NCI-H226 (cell line): ENCODE measurements at places on chromosomes 4 and X.
A peak's percentile ranks its signal among the peaks of the same experiment; 100 is the strongest.

DNA sequence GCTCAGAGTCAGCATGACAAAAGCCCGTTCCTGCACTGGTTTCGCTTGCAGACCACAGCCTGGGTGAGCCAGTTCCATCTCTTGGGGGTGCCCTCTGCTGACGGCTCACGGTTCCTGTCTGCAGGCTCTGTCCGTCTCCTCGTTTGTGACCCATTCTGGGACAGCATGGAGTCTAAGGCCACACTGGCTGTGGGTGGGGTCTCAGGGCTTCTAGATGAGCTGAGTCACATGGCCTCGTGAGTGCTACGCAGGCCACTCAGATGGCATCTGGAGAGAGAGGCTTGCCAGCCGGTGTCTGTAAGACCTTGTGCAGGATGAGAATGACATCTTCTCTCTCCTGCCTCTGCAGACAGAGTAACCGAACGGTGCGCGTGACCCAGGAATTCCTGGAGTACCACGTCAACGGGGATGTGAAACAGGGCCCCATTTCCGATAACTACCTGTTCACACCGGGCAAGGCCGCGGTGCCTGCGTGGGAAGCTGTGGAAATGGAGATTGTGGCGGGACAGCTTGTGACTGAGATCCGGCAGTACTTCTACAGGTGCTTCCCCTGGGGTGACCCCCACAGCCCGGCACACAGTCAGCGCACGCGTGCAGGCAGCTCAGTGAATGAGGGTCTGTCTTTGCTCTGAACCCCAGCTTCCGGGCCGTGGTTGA lies 31.6 kb upstream of the MRFAP1 start:
- no peak for DNase-seq

DNA sequence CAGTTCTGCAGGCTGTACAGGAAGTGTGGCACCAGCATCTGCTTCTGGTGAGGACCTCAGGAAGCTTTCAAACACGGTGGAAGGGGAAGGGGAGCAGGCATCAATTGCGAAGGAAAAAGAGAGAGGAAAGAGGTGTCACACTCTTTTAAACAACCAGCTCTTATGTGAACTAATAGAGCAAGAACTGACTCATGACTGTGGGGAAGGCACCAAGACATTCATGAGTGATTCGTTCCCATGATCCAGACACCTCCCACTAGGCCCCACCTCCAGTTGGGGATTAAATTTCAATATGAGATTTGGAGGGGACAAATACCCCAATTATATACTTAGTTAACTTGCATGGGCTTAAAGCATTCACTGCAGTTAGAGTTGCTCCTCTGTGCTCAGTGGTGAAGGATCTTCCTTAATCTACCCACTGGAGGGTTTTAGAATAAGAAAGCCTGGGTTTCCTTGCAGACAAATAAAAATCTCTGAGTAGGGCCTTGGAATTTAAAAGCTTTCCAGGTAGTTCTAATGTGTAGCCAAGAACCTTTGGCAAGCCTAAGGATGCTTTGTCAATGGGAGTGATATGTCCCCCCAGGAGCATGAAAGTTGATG lies 60.0 kb downstream of the SYNPO2 start:
- DNase-seq, result no peak

GRCh38 chrX:2710041-2710840 lies 19.1 kb downstream of the CD99 start:
- DNase-seq, result peak; percentile 45

GRCh38 chr4:157832596-157832995 lies 340.2 kb downstream of the GASK1B start:
- no peak for DNase-seq

GRCh38 chrX:150063138-150063518 lies 124.8 kb upstream of the EOLA2 start:
- no peak for DNase-seq

DNA sequence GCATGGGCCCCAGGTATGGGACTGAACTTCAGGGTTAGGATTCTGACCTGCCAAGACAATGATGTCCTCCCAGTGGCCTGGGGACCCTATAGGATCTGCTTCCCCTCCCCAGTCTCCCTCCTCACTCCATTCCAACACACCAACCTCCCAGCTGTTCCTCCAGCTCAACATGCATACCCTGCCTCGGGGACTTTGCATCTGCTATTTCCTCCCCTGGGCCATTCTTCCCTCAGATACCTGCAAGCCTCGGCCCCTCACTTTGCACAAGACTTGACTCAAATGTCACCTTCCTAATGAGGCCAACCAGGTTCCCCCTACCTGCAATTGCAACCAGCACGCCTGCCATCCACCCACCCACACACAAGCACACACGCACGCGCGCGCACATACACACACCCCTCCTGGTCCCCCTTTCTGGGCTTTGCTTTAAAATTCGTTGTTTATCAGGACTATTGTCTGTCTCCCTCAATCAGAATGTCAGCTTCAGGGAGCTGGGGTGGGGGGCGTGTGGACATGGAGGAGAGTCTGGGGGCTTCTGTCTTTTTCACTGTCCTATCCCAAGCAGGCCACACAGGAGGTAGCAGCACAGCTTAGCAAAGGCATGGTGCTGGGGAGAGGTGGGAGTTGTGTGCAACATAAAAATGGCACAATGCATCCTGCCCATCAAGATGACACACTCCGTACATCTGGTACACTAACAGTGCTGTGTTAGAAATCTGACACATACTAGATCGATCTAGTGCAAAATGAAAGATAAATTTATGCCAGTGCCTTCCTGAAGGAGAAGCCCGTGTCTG lies 20.6 kb upstream of the PPP2R2C start:
- no peak for DNase-seq

DNA sequence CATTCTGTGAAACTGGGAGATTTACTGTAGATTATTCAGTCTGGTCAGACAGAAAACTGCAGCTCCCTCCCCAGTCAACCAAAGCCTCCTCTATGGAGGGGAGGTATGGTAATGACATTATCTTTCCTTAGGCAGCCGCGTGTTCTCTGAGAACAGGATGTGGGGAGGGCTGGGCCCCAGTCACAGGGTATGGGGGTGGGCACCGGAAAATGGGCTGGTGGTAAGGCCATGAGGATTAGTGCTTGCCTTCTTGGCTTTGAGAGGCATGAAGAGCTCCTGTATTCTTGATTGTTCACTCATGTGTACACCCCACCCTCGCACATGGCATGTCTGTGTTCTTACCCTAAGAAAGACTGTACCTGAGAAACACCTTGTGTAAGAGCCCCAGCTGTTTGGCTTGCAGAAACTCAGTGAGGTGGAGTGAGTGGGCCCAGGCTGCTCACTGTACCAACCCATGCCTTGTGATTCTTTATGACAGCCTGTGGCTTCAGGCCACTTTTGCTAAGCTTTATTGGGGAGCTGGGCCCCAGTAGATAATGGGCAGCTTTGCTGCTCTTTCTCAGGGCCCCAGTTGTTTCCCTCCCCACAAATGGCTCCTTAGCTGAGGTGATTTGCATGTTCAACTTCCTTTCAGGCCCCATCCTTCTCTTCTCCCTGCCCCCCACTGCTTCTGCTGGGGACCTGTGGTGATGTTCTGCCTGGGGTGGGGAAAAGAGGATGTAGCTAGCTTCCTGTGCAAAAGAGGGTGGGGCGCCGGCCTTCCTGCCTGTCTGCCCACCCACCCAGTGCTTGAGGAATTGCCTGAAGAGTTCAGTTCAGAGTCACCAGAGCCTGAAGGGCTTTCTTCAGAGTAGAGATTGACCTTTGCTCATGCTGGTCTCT lies 30.7 kb downstream of the MSN start:
- peak; percentile 59 for DNase-seq

GRCh38 chr4:184961660-184962059 lies 56.6 kb upstream of the HELT start:
- no peak for DNase-seq

DNA sequence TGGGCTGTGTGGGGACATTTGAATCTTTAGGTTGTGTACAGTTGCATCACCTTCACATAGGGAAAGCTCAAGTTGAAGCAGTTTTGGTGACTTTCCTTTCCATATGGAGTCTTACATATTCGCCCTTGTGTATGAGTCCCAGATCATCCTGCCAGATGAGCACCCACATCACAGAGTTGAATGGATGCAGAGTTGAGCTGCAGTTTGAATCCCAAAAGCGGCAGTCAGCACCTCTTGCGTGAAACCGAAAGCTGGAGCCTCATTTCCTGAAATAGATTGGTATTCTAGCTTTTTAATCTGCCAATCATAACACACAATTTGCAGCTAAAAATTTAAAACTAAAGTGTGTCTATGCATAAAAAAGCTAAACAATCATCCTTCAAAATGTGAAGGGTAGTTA lies 162.9 kb upstream of the DIPK2B start:
- DNase-seq, result no peak

DNA sequence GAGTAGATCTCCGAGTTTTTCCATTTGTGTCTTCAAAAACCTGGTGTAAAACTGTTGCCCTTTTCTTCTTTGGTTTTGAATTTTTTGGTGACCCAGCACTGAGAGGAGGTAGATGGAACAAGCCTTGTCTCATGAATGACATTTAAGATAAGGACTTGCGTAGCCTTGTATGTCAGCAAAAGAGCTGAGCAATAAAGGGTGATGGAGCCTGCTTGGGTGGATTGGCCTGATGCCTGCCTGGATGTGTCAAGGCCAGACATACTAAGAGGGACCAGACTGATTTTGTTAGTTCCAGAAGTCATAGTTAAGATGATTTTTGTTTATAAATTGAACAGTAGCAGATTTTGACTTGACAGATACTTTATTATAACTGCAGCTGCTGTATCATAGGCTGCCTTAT lies 134.9 kb downstream of the POLA1 start:
- DNase-seq, result no peak

GRCh38 chr4:162727232-162727631 lies 439.5 kb downstream of the NAF1 start:
- DNase-seq, result no peak
